Stimulated activated CD4-positive, alpha-beta T cell treated with anti-CD3 and anti-CD28 coated beads, Interleukin-4, amount 100 ng/mL, for 1 hour (primary cell): ENCODE measurements at places on chromosomes 6 and 20.

- no peak for DNase-seq
Measured at GRCh38 chr6:39686976-39687375, 38.2 kb downstream of the KIF6 start.

DNA sequence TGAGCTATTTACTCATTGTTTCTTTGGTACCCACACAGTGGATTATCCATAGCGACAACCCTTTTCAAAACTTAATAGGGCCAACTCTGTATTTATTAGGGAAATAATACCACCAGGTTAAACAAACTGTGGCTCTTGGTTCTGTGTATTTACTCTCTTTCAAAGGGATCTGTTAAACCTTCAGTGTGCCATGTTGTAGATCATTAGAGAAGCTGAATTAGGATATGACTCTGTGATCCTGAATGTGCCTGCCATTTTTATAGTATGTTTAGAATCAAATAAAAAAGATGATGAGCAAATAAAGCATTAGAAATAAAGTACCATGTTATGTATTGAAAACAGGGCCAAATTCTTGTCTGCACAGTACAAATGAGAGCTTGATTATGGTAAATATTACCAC, 25.0 kb upstream of the SLC35D3 start:
- DNase-seq, result no peak

DNA sequence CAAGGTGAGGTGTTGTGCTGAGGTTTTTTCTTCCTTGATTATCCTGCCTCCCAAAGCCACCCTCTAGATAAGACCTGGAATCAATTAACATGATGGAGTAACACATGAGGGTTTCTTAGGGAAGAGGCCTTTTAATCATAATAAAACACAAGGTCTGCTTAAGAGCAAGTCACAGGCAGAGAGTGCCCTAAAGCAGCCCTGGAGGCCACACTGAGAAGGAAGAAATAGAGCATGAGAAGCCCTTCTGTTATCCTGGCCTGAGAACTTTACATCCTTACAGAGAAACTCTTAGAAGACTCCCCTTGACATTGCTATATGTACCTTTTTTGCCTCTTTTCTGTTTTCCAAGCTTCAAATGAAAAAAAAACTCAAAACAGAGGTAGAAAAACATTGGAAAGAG, 132.3 kb downstream of the CEP57L1 start:
- DNase-seq, result no peak

DNA sequence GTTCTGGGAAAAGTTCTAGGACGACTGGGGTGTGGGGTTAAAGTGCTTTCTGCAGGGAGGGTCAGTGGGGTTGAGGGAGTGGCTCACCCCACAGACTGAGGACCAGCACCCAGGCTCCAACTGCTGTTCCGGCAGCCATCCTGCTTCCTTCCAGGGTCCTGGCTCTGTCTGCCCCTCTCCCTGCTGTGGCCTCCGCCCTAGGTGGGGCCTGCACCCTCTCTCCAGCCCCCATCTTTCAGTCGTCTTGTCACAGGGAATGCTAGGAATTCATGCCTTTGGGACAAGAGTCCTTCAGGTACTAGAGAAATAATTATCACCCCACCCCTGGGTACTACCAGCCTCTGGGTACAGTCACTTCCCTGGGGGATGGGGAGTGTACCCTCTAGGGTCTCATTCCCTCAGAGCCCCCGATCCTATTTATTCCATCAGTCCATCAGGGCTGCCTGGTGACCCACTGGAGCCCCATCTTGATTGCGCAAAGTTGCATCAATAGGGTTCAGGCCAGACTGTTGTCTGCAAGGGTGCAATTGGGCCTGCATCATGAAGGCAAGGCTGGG, at the start of gene AGER:
Gene AGER, minus strand, starts transcription at position 170 of the 557 bp plus-strand sequence. Its CDS starts 31 bp downstream, at position 139.
- DNase-seq, result no peak

- DNase-seq, result no peak
Measured at GRCh38 chr6:86756640-86757229, 180.6 kb upstream of the HTR1E start.

DNA sequence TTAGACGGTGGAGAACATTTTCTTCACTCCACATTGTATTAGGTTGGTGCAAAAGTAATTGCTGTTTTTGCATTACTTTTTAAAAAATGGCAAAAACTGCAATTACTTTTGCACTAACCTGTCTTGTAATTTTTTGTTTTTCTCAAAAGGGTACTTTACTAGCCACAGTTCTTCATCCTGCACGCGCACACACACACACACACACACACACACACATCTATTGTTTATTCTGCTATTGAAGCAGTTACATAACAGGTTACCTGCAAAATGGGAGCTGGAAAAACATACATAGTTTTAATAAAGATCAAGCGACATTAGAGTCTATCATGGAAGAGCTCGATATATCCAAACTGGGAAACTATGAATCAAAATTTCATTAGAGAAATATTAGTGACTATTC, 235.2 kb downstream of the SIM1 start:
- DNase-seq, result no peak

GRCh38 chr6:156729248-156729647, 47.9 kb upstream of the ARID1B start:
- DNase-seq, result no peak

DNA sequence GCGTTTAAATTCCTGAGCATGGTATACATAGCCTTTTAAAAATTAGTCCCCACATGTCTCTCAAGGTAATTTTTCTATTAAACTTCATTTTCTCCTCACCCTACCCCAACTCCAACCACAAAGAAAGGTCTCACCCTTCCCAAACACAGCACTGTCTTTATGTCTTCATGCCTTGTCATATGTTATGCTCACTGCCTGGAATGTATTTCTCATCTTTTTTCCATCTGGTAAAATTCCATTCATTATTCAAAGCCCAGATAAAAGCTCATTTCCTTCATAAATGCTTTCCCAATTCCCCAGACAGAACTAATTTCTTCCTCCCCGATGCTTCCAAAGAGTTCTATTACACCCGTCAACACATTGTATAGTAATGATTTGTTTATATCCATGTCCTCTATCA, 302.0 kb downstream of the ALDH8A1 start:
- DNase-seq, result no peak

DNA sequence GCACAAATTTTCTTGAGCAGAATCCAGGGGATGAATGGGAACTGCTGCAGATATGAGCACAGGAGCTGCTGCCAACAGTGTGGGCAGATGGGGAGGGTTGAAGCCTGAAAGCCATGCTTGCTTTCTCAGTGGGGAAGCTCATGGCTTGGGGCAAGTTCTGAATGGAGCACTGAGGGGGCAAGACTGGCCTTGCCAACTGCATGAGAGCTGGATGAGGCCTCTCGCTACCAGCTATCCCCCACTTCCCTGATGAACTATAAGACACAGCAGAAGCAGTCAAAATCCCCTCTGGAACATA, 28.3 kb downstream of the TREM1 start:
- no peak for DNase-seq

GRCh38 chr20:6074145-6074561, 20.3 kb upstream of the LRRN4 start:
- DNase-seq, result no peak

GRCh38 chr20:62762376-62762775, 33.9 kb upstream of the MRGBP start:
- DNase-seq, result no peak

- no peak for DNase-seq
Measured at GRCh38 chr20:54342258-54342920, 133.0 kb upstream of the DOK5 start.

DNA sequence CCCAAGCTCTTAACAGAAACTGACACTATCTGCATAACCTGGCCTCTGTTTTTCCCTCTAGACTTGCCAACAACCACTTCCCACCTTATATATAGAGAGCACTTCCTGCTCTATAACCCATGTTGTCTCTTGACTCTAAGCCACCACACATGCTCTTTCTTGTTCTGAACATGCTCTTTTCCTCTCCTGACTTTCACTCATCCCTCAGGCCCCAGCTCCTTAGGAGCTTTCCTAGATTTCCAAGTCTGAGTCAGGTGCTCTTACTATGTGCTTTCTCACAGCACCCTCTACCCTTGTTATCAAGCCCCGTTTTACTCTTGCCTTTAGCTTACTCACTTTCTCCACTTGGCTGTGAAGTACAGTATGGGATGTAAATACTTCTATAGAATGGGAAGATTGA, 143.9 kb upstream of the EYA4 start:
- no peak for DNase-seq

DNA sequence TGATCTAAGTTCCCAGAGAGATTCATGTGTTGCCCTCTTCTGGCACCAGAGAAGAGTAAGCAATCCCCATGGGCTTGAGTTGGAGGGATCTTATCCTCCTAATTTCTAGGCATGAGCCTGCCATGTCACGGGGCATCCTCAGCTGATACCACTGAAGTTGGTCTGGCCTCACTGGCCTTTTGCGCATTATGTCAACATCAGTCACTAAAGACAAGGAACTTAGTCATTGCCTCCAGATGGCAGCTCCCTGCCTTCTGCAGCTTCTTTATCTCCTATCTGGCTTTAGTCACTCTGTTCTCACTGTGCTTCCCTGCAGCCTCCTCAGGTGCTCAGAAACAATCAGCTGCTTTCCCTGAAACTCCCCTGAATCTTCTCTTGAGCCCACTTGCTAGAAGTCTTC, 312.2 kb downstream of the ADGRG6 start:
- DNase-seq, result no peak

GRCh38 chr20:57680131-57680716, 29.6 kb downstream of the PMEPA1 start:
- no peak for DNase-seq

DNA sequence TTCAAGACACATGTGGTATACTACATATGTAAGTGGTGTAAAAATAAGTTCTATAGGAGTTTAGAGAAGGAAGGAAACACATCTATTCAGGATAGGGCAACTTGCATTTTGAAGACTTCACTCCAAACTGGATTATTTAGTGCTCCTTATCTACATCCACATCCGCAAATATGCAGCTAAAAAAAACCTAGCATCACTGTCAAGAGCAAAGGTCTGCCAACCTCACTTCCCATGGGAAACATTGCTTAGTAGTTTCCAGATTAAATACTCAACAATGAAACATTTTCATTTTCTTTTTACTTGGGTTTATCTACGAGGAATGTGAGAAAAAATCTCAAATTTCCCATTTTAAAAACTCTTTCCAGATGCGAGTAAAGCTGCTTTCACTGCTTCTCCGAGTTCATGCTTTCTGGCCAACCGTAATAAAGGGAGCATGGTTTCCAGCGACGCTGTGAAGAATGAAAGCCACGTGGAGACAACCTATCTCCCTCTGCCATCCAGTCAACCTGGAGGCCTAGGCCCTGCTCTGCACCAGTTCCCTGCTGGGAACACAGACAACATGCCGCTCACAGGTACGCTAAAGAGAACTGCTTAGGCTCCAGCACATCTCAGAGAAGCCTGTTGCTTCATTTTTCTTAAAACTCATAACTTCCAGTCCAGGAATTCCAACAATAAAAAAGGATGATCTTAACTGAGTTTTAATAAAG, 48.2 kb downstream of the RFX6 start:
- no peak for DNase-seq
